ENCODE measurements at places on chromosomes 5 and 9.

DNA sequence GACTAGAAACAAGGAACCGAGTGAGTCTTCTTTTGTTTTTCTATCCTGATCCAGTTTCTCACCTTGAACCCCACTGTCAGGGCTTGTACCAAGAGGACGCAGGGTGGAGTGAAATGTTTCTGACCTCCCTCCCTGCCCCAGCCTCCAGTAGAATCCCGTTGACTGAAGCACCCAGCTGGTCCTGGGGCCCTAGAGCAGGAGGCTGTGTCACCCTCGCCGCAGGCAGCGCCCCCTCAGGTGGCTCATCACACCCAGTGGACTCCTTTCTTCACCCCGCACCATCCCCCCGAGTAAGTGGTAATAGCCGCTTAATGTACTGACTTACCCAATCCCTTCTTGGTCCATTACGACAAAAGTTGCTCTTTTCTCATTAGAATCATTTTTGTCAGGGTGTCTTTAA lies 53.8 kb downstream of the MVB12B start:
- DNase-seq, result no peak

- no peak for DNase-seq
These were observed 59.7 kb upstream of the TRPC7 start for GRCh38 chr5:136424835-136425584.

- no peak for DNase-seq
These were observed 624.4 kb downstream of the PSAT1 start for GRCh38 chr9:78921341-78921740.

- no peak for DNase-seq
These were observed 105.9 kb upstream of the DHFR start for GRCh38 chr5:80760680-80761079.

- DNase-seq, result no peak
These were observed 397.1 kb downstream of the MAN2A1 start for GRCh38 chr5:110086658-110087388.

GRCh38 chr9:112194969-112195431 lies 19.9 kb upstream of the SUSD1 start:
- no peak for DNase-seq

- DNase-seq, result no peak
These were observed 28.1 kb upstream of the INSYN2B start for GRCh38 chr5:170008376-170008775.

DNA sequence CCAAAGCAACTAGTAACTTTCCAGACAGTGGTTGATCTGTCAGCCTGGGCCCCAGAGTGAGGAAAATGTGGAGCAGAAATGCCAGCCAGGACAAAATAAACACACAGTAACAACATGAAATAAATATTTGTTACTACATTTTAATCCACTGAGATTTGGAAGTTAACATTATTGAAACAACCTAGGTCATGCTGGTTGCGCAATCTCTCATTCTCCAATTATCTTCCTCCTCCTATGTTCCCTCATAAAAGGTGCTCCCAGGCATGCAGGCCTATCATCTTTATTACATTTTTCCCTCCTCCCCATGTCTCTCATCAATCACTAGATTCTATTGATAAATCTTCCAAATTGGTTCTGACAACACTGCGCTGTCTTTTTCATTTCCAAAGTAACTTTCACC lies 363.1 kb downstream of the HINT1 start:
- no peak for DNase-seq

- no peak for DNase-seq
These were observed 51.5 kb downstream of the CEP120 start for GRCh38 chr5:123371575-123372179.

DNA sequence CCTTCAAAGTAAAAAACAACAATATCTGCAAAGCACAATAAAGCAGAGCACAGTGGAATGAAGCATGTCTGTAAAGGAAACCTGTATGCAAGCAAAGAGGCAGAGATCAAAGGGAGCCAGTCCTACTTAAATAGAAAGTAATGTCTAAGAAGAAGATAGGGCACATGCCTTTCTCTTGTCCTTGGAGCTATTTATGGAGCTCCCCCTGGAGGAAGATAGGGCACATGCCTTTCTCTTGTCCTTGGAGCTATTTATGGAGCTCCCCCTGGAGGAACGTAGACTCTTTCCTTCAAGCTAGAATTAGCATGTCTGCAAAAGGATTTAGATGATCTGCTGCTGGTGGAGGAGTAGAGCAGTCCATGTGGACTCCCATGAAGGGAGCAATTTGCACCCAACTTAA lies 168.1 kb upstream of the RASEF start:
- DNase-seq, result no peak

DNA sequence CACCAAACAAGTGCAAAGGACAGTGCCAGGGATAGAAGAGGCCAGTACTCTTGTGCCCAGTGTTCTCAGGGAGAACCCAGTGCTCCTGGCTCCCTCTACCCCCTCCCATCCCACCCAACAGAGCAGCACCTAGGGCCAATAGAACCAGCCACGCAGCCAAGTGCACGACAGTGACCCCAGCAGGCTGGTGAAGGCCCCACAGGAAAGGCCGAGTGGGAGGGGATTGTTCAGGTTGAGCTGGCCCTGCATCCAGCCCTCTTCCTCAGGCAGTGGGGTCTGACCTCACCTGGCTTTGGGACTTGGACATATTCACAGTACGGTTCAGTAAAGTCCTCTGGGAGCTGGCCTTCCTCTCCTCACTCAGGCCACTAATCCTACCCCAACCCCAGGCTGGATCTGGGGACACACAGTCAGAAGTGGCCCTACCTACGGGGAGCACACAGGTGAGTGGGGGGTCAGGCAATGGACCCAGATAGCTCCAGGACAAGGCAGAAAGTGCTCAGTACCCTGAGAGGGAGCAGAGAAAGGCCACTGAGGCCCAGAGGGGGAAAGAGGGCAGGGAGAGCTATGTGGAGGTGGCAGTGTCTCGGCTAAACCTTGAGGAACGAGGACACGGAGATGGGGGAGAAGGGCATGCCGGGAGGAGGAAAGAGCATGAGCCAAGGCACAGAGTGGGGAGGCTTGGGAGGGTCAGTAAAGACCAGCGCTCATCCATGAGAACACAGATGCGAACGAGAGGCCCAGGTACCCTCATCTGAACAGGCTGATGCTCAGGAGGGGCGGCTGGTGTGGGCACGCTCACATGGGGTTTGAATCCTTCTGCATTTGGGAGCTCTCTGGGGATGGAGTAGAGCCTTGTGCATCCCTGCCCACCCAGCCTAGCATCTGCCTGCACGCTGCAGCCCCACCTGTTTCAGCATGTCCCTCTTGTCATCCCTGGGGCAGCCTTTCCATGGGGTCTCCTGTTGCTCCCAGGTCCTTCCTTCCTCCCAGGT lies 25.6 kb downstream of the POLR1E start:
- DNase-seq, result no peak

- DNase-seq, result no peak
These were observed 15.8 kb upstream of the UBAC1 start for GRCh38 chr9:135976944-135977343.

GRCh38 chr5:171415115-171415730 lies 4.2 kb upstream of the FGF18 start:
- DNase-seq, result no peak

GRCh38 chr9:112032743-112033142 lies 136.1 kb downstream of the UGCG start:
- DNase-seq, result no peak

DNA sequence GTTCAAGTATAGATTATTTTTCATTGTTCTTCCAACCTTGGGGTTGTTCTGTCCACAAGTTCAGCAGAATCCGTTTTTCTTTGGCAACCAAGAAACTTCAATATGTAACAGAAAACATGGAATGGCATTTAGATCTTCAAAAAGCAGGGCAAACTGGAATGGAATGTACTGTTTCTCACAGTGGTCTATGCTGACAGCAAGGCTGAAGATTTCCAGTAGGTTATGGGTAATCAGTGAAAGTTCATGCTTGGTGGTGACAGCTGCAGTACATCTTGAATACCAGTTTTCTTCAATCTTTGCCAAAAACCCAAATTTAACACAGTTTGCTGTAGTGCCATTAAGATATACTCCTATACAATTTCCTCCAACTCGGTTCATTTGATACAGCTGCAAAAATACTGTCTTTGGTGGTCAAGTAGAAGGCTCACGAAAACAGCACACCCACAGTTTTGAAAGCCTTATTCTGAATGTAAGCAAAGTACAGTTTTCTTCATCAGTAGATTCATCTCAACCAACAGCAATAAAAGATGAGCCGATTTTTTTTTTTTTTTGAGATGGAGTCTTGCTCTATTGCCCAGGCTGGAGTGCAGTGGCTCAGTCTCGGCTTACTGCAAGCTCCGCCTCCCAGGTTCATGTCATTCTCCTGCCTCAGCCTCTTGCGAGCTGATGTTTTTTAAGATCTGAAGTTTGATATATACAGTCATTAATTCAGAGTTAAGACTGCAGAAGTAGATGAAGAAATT lies 4.9 kb downstream of the TRIM52 start:
- no peak for DNase-seq

DNA sequence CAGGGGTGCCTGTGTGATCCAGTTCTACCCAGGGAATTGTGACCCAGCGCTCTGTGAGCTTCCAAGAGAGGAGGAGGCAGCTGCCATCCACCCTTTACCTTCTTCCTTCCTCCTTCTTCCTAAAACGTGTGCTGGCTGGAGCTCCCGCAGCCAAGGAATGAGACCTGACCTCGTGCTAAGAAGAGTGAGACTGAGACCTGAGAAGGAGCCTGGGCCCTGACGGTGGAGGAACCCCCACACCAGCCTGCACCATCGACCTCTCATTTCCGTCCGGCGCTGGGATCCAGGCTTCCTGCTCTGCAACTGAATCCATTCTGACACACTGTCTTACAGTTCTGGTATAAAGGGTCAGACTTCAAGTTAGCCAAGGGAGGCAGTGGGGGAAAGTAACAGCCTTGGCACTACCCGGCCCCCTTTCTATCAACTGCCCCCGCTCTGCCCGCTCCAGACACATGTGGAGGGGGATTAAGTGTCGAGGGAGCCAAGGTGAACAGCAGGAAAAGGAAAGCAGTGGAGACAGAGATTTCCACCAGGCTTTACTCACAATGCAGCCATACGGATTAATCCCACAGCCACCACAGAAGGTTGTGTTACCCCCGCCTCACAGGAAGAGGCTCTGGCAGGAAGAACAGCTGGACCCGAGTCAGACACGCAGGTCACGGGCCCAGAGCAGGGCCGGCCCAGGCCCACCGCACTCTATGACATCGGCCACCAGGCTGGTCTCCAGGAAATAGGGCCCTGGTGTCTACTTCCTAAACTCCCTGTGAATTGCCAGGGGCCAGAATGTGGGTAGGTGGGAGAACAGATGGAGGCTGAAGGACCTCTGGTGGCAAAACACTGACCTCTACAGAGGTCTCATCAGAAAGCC lies 15.8 kb downstream of the MGAT1 start:
- DNase-seq, result no peak

- no peak for DNase-seq
These were observed 2.6 kb upstream of the NFIL3 start for GRCh38 chr9:91426123-91426745.

- DNase-seq, result no peak
These were observed 11.0 kb upstream of the GPSM1 start for GRCh38 chr9:136316271-136316751.

DNA sequence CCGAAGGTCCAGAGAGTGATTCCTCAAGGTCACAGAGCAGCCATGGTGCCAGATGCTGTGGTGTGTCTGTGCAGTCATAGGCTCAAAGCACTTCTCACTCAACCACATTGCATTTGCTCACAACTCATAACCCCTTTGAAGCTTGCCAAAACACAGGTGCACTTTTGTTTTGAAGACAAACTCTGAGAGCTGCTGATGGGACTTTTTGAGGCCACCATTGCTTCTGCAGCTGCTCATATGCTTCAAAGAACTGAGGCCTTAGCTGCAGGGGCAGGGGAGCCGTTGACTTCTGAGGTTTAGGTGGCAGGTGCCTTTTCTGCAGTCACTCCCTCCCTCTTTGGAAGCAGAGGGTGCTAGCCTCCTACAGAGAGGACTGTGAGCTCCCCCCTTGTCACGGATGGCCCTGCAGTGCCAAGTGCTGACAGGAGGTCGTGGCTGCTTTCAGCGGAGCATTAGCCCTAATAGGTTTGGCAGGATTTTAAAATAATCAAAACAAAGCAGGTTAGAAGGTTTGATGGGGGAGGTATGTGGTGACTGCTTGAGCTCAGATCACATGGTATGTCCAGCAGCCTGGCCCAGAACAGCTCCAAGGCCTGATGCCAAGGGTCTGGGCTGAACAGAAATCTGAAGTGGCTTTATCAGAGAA lies 232.1 kb downstream of the MAN2A1 start:
- DNase-seq, result no peak

GRCh38 chr5:172035049-172035448 lies 28.6 kb upstream of the FBXW11 start:
- DNase-seq, result no peak

DNA sequence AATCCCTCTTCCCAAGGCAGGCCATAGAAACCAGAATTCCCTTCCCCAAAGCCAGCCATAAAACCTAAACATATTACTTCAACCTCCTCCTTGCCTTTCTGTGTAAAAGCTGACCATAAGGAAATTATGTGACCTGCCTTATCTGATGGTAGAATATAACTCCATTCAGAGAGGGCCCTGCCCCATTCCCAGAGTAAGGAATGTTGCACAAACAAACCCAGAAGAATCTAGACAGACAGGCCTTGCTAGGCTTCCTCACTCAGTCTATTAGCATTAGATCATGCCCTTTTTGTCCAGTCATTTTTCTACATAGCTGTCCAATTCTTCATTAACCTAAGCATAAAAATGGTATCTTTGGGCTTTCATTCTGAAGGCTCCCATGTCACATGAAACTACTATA lies 17.8 kb upstream of the IFNB1 start:
- DNase-seq, result no peak

- DNase-seq, result no peak
These were observed 9.7 kb upstream of the CYSTM1 start for GRCh38 chr5:140165101-140165922.

GRCh38 chr5:94748212-94748611 lies 129.7 kb downstream of the SLF1 start:
- DNase-seq, result no peak

- no peak for DNase-seq
These were observed 51.7 kb downstream of the RXRA start for GRCh38 chr9:134377976-134378375.

DNA sequence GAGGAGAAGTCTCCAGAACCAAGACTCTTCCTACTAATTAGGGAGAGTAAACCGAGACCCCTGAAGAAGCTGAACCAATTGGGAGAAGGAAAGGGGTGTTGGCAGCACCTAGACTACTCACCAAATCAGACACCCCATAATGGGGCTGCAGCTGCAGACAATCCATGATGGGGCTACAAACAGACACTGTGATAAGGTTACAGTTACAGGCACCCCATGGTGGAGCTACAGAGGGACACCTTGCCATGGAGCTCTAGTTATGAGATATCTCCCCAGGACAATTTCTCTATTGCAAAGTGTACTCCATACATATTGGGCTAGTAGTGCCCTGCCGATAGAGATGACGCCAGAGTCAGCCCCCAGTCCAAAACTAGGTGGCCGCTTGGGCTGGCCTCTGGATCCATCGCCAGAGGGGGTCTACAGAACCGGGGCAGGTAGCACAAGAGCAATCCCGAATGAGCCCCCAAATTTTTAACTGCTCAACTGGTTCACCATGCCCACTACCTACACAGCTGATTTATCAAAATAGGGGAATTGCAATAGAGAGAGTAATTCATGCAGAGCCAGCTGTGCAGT lies 2.1 kb upstream of the NANS start:
- DNase-seq, result no peak
